ENCODE measurements at places on chromosomes 12 and 14. TPM values are rescaled to one million over a fixed set of nuclear protein-coding genes. Genes with fewer than 3 reads are reported as not detected.

Gene CD4
- 3.1 TPM for total RNA-seq

Gene CMA1
- total RNA-seq: 0.13 TPM

Gene MANSC4
- not detected for total RNA-seq

Gene FIGNL2
- 1.2 TPM for total RNA-seq

Gene SENP1
- total RNA-seq: 19.7 TPM

Gene KLHL33
- 1.1 TPM for total RNA-seq

Gene RD3L
- total RNA-seq: not detected

Gene MMP19
- 2.7 TPM for total RNA-seq

Gene WNT5B
- 38.8 TPM for total RNA-seq

Gene TPH2
- total RNA-seq: not detected

Gene CLEC6A
- total RNA-seq: not detected

Measured in muscle of leg (tissue), 16 donors.